ENCODE measurements at places on chromosomes 4 and X. TPM values are rescaled to one million over a fixed set of nuclear protein-coding genes. Genes with fewer than 3 reads are reported as not detected.

DNA sequence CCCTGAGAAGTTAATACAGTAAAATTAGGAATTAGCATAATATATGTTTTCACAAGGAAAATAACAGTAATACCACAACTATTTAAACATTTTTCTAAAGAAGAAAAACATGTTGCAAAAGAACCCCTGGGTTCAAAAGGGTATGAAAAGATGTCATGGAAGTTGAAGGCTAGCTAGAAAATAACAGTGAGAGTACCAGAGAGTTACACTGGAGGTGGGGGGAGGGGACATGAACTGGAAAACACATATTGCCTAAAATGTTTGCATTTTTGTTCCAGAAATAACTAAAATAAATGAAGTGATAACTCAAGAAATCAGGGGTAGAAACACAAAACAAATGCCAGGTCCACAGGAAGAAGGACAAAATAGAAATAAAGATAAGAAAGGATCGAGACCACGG is 336.6 kb upstream of the MAD2L1 start:
- DNase-seq = no peak

DNA sequence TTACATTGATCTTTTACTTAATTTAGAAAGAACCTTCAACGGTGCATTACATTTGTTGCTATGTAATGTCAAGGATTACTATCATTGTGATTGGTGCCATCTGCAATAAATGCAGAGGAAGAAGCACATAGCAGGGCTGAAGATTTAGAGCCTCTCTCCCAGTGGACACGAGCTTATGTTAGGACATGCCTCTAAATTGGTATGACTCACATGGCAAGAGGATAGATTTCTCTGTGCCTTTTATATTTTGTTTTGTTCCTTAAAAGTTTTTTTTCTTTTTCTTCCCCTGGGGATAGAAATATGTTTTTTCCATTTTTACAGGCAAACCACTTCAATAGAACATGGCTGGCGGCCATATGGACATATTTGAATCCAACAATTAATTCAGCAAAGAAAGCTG is 205.0 kb upstream of the HAND2 start:
- no peak for DNase-seq

- no peak for DNase-seq
Measured at GRCh38 chr4:62162606-62163005, 962.5 kb downstream of the ADGRL3 start.

GRCh38 chr4:10593130-10593529 is 91.4 kb downstream of the CLNK start:
- no peak for DNase-seq

DNA sequence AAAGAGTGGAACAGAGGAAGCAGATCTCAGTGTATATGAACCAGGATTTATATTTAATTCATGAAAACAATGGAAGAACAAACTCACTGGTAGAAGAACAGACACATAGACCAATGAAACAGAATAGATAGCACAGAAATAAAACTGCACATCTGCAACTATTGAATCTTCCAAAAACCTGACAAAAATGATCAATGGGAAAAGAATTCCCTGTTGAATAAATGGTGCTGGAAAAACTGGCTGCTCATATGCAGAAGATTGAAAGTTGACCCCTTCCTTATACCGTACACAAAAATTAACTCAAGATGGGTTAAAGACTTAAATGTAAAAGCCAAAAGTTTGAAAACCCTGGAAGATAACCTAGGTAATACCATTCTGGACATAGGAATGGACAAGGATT is 391.0 kb downstream of the MAGEB5 start:
- no peak for DNase-seq

DNA sequence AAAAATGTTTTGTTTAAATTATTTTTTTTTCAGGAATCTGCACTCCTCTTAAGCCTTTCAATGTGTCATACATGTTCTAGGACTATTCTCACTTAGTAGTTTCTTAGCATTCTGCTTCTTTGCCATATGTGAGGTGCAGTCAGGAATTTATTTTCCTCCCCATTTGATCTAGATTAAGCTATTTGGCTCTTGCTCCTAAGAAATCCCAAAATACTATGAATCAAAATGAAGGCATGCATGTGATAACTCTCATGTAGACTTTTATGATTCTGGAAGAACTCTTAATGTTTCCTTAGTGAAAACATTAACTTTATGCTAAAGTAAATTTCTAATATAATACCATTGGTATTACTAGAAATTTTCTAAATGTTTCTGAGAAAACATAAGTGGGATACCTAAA is 664.5 kb downstream of the RAPGEF2 start:
- no peak for DNase-seq

GATA1 gene
- total RNA-seq = not detected

MAGED4B gene
- total RNA-seq = 1.5 TPM

ADAM29 gene
- not detected for total RNA-seq
